Neural crest cell (in vitro differentiated cells): ENCODE measurements at places on chromosomes 7 and 10. TPM values are rescaled to one million over a fixed set of nuclear protein-coding genes. Genes with fewer than 3 reads are reported as not detected.

DNA sequence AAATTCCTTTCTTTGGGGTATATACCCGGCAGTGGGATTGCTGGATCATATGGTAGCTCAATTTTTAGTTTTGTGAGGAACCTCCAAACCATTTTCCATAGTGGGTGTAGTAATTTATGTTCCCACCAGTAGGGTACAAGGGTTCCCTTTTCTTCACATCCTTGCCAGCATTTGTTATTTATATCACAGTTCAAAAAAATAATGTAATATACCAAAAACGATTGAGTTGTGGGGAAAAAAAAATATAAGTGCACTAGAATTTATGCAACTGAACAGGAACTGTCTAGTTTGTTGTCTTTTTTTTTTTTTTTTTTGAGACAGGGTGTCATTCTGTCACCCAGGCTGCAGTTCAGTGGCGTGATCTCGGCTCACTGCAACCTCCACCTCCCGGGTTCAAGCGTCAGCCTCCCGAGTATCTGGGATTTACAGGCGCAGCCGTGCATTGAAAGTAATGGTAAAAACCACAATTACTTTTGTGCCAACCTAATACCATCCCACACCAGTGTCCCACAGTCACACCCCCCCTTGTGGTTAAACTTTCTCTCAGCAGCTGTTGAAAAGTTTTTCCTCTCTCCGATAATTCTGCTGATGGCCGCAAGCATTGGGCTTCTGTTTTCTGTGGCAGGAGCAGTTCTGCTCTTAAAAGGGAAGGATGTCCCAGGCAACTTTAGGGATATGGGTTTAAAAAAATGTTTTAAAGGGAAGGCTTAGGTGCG is 6.8 kb upstream of the LAT2 start:
- DNase-seq: no peak

DNA sequence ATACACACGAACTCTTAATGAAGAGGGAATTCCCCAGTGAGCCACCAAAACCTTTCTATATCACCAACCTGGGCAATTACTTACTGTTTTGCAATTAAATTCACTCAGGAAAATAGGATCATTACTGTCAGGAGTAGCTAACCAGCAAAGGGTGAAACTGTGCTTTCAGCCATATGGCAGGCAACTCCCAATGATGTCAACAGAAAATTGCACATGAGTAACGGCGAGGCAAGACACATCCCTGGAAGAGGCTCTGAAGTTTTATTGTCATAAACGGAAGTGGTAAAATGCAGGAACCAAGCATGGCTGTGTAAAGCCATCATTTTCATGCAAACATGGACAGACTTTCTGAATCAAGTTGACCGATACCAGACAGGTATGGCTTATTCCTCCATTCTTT is 548.9 kb upstream of the AUTS2 start:
- DNase-seq: no peak

- no peak for DNase-seq
Observed at GRCh38 chr10:70494966-70495365, 16.4 kb downstream of the PALD1 start.

Gene CALHM3
- total RNA-seq: not detected in 2 replicates

Gene ARPC1A
- total RNA-seq: 214 and 216 TPM in 2 replicates

- no peak for DNase-seq
Observed at GRCh38 chr10:11275651-11276050, 258.0 kb downstream of the CELF2 start.

Gene ICA1
- total RNA-seq: 3.5 and 4.2 TPM in 2 replicates
